ENCODE measurements at places on chromosomes 4 and X.
A peak's percentile ranks its signal among the peaks of the same experiment; 100 is the strongest.

DNA sequence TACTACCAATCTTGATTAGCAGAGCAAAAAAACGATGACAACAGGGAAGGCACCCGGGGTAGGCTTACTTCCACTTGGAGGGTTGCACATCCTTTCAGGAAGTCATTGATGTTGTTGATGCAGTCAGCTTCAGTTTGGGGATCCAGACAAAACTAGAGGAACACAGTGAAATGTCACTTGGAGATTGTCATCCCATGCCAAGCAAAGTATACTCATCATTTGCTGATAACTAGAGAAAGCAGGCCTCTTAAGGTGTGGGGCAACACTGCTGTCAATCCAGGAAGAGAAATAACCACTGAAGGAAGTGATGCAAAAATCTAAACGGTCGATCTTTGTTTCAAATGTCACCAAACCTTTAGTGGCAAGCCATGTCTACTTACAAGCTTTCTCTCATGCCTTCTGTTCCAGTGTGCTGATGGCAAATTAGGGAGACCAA, 1.4 kb downstream of the ARHGEF6 start:
- no peak for DNase-seq

DNA sequence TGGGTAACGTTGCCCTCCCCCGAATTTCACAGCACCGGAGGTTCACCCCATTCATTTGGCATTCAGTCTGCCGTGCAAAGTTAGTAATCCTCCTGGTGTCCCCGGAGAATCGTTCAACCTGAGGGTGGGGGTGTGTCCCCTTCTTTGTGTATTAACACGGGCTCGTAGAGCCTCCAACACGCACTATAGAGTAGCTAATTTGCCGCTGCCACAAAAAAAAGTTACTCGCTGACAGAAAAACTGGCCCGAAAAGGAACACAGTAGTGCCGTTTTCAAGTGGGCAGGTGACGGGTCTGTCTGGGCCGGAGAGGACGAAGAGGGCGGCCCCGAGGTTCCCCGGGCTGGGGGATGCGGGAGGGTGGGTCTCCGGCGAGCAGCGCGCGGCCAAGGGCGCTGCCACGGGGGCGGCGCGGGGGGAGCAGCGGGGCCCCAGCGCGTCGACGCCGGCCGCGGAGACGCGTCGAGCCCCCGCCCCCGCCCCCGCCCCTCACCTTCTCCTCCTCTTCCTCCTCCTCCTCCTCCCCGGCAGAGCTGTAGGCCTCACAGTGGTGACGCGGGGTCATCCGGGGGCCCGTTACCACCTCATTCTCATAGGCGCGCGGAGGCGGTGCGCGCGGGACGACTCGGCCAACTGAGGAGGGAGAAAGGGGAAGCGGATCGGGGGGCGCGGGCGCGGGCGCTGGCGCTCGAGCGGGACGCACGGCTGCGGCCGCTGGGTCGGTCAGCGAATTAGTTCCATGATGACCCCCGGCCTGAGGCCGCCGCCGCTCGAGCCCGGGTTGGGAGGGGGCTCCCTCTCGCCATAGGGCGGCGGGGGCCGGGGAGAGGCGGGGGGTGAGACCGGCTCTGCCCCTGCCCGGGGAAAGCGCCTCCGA, 571 bp downstream of the CCNI start:
- DNase-seq, result peak; percentile 29

GRCh38 chrX:13655674-13656073, 2.7 kb downstream of the TCEANC start:
- DNase-seq, result no peak

DNA sequence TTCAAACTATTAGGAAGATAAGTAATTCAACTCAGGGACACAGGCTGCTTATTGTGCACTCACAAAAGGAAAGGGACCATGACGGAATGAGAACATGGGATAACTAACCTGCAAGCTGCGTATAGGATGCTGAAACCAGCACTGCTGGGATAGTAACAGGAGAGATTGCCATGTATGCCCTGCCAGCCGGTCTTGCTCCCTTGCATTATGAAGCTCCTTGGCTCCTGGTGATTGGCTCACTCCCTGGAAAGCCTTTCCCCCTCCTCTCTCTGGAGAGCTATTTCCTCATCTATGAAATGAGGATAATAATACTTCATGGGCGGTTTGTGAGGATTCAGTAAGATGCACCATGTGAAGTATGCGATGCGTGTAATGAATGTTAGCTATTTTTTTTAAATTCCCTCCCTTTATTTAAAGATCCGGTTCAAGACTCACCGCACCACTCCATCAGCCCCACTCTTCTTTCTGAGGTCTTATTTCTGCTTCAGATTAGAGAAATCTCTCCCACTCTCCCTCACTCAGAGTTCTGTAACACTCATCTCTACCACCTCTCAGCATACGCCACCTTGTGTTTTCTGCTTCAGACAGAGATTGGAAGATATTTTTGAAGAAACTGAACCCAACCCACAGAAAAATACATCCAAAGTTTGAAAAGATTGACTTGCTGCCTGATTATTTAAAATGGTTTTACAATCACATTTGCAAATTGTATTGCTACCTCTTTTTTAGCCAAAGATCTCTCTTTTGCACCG, 18.4 kb downstream of the MSMO1 start:
- DNase-seq, result no peak

- no peak for DNase-seq
These were observed 58.1 kb downstream of the ADGRG2 start for GRCh38 chrX:19064175-19064574.

DNA sequence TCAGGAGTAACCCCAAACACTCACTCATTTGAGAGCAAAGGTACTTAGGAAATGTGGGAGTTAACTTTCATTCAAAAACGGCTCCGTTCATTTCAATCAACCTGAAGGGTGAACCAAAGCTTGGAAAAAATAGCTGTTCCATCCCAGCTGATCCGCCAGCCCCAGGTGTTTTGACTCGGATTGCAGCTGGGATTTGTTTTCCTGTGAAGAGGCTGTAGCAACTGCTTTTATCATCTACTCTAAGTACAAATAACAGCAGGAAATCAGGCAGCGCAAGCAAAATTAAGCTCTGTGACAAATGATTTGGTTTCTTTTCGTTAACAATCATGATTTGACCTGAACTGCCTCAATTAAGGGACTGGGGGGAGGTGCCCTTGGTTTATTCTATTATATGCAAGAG, 154.7 kb downstream of the BEND2 start:
- no peak for DNase-seq

- DNase-seq, result no peak
These were observed 19.5 kb downstream of the SAT1 start for GRCh38 chrX:23802431-23802830.

DNA sequence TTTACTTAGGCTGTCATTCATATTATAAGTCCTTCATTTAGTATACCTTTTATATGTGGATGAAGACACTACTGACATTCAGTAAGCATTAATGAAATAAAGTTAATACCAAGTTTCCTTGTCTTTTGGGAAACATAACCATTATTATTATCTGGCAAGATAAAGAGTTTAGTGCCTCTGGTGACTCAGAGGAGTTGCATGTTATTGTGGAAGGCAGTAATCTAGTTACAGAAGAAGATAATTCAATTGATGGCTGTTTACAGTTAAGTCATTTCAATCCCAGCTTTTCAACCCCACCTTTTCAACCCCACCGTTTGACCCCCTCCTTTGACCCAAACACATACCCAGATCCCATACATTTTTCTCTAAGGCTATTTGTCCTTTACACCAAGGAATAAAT, 143.8 kb downstream of the FANCB start:
- no peak for DNase-seq
